Left kidney (tissue), 8 donors: ENCODE measurements at places on chromosomes 1 and 21. TPM values are rescaled to one million over a fixed set of nuclear protein-coding genes. Genes with fewer than 3 reads are reported as not detected.

- DNase-seq = peak; percentile 89
Observed at GRCh38 chr1:108963052-108963686, at the start of gene CLCC1. CLCC1 (minus strand) TSS chr1:108963484; CDS start chr1:108950437, 13,047 bp downstream.

Gene RIPK4
- polyA plus RNA-seq = 14.4 TPM

Gene AMPD1
- polyA plus RNA-seq = not detected

- no peak for DNase-seq
Observed at GRCh38 chr1:210981490-210981889, 152.5 kb downstream of the KCNH1 start.

DNA sequence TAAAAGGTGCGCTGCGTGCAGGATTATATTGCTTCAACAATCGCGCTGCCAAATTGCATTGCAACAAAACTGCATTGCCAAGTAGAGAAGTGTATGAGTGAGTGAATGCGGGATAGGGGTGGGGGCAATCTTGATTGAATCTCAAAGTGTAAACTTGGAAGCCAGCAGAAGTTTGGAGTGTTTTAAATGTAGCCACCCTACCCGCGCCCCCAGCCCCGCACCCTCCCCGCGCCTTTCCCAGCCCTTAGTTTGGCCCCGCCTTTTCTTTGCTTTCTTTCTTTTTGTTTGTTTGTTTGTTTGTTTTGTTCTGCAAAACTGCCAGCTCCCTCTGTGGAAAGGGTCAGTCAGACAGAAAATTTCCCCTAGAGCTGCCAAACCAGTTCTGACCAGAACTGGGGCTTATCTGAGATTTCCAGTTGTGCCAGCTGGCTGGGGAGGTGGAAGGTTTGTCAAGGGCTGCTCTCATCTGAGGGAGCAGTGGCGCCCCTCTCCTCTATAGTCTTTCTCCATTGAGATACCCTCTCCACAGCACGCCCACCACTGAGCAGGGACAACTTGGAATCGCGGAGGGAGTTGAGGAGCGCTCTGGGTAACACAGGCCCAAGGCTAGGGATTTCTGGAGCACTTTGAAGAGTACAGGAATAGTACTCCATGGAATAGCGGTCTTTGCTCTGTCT lies 666 bp upstream of the BEND5 start:
- DNase-seq = peak; percentile 33

GRCh38 chr1:162003830-162004215 lies 19.8 kb downstream of the OLFML2B start:
- DNase-seq = peak; percentile 46

Gene KCNT2
- 12.5 TPM for polyA plus RNA-seq

Gene E2F2
- polyA plus RNA-seq = 5.9 TPM

- DNase-seq = no peak
Observed at GRCh38 chr1:230878591-230878990, 10.3 kb upstream of the C1orf198 start.

Gene UQCRHL
- 3.1 TPM for polyA plus RNA-seq

- DNase-seq = no peak
Observed at GRCh38 chr1:121517586-121518230, 332.9 kb downstream of the SRGAP2C start.

Gene MXRA8
- 147 TPM for polyA plus RNA-seq

- no peak for DNase-seq
Observed at GRCh38 chr1:179707406-179707805, 35.7 kb upstream of the FAM163A start.

DNA sequence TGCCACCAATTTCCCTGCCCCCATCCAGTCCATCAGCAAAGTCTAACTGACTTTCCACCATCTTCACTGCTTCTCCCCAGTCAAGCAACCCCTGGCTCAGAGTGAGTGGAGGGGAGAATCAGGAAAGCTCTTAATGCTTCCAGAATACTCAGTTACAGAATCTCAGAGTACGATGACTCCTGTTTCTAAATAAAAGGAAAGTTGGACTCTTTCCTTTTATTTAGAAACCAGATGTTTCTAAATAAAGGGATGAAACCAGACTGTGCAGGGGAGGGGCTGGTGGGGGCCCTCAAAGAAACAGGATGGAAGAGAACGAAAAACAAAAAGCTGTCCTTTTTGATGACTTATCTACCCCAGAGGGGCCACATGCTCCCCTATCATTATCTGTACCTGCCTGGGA lies 85.2 kb upstream of the PPM1J start:
- DNase-seq = no peak

- DNase-seq = no peak
Observed at GRCh38 chr1:221778535-221779142, 36.8 kb upstream of the DUSP10 start.

DNA sequence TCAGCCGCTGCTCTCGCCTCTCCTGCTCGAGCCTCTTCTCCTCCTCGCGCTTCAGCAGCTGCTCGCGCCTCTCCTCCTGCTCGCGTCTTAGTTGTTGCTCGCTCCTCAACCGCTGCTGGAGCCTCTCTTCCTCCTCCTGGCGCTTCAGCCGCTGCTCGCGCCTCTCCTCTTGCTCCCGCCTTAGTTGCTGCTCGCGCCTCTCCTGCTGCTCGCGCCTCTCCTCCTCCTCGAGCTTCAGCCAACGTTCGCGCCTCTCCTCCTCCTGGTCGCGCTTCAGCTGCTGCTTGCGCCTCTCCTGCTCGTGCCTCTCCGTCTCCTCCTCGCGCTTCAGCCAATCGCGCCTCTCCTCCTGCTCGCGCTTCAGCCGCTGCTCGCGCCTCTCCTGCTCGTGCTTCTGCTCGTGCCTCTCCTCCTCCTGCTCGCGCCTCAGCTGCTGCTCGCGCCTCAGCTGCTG lies 3.7 kb downstream of the TCHH start:
- peak; percentile 55 for DNase-seq

GRCh38 chr1:22773981-22774832 lies 63.6 kb downstream of the EPHB2 start:
- no peak for DNase-seq

- no peak for DNase-seq
Observed at GRCh38 chr1:116556289-116557006, 14.4 kb downstream of the CD58 start.

- DNase-seq = no peak
Observed at GRCh38 chr1:94792473-94793295, 27.5 kb upstream of the SLC44A3 start.

- no peak for DNase-seq
Observed at GRCh38 chr1:79899914-79900313, 893.4 kb upstream of the ADGRL4 start.

DNA sequence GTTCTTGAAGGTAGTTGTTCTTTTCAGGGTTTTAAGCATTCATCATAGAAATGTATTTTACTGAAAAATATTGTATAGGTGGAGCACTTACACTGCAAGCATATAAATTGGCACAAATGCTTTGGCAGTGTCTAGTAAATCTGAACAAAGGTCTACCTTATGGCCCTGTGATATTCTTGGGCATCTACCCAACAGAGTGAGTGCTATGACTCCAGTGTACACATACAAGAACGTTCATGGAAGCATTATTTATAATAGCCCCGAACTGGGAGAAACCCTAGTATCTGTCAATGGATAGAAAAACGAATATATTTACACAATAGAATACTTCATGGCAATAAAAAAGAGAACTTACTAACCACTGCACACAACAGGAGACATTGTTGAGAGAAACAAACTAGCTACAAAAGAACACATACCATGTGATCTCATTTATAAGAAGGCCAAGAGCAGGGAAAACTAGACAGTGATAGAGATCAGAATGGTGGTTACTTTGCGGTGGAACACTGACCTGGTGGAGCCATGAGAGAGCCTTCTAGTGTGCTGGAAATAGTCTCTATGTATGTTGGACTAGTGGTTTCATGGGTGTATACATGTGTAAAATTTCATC lies 96.0 kb downstream of the MAB21L3 start:
- no peak for DNase-seq

GRCh38 chr1:9357958-9358357 lies 65.3 kb downstream of the SPSB1 start:
- DNase-seq = no peak

DNA sequence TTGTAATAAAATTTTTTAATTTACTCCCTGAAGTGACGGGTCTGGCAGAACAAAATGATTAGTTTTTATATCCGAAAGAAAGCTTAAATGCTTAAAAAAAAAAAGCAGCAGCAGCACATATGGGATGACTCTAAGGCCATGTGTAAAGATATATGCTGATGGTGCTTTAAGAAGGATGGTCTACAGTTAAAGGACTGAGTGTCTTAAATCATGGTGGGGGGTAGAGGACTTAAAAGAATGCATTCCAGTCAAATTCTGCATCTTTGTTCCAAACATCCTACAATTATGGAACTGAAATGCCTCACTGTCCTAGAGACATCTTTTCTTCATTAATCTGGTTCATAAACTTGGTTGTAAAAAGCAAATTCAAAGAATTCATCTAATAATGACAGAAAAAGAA lies 7.0 kb downstream of the KDM5B start:
- no peak for DNase-seq

DNA sequence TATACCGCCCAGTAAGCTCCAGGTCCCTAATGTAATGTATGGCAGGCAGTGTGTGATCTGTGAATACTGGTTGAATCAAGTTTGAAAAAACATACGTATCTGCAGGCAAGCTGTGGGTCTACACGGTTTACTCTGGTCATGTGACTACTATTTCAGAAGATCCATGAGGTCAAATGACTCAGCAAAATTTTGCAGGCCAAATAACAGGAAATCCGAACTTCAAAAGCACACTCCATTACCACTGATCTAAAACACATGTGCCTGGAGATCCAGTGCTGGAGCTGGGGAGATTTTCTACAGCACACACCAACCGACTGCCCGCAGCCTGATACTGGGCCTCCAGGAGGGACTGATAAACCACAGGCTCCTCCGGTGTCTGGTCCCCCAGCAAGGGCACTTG lies 64.5 kb upstream of the SLC44A3 start:
- DNase-seq = peak; percentile 45

Gene HSF2BP
- 3.0 TPM for polyA plus RNA-seq

Gene DENND2D
- 18.9 TPM for polyA plus RNA-seq

GRCh38 chr1:82597649-82598048 lies 796.9 kb downstream of the ADGRL2 start:
- DNase-seq = no peak

Gene ANGPTL1
- 4.0 TPM for polyA plus RNA-seq

Gene PLEKHO1
- polyA plus RNA-seq = 44.7 TPM

DNA sequence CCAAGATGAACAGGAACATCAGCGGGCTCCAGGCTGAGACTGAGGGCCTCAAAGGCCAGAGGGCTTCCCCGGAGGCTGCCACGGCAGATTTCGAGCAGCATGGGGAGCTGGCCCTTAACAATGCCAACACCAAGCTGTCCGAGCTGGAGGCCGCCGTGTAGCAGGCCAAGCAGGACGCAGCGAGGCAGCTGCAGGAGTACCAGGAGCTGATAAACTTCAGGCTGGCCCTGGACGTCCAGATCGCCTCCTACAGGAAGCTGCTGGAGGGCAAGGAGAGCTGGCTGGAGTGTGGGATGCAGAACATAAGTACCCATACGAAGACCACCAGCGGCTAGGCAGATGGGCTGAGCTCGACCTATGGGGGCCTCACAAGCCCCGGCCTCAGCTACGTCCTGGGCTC lies 823.4 kb upstream of the NEGR1 start:
- no peak for DNase-seq

GRCh38 chr1:10960411-10961299 lies 51.8 kb upstream of the TARDBP start:
- DNase-seq = peak; percentile 79

DNA sequence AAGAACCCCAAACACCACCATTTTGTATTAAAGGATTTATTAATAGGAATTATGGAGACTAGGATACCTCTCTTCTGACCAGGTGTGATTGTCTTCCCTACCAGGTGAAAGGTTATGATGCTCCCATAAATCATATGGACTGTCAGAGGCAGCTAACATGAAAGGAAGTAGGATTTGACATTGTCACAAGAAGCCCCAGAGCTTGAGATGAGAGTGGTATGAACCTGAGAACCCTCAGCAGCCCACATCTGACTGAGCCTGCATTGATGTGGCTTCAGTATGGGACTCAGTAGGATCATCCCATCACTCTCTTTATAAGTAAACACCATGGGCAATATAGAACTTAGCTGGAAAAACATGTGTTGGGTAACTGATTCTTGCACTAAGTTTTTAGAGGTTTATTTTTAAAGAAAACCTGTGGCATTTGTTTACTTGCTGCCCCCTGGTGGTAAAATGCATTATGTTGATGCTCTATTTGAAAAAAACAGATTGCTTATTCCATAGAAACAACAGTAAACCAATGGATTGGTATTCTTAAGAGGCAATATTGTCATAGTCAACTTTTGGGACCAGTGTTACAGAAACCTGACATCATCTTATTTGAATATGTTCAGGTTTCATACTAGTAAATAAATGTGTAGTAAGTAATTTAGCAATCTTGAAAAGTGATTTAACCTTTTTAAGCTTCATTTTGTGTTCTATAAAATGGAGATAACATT lies 16.6 kb upstream of the CACYBP start:
- no peak for DNase-seq

Gene ADORA3
- 0.52 TPM for polyA plus RNA-seq
